Activated CD8-positive, alpha-beta memory T cell treated with anti-CD3 and anti-CD28 coated beads for 1 hour (primary cell): ENCODE measurements at places on chromosomes 5 and 9.

DNA sequence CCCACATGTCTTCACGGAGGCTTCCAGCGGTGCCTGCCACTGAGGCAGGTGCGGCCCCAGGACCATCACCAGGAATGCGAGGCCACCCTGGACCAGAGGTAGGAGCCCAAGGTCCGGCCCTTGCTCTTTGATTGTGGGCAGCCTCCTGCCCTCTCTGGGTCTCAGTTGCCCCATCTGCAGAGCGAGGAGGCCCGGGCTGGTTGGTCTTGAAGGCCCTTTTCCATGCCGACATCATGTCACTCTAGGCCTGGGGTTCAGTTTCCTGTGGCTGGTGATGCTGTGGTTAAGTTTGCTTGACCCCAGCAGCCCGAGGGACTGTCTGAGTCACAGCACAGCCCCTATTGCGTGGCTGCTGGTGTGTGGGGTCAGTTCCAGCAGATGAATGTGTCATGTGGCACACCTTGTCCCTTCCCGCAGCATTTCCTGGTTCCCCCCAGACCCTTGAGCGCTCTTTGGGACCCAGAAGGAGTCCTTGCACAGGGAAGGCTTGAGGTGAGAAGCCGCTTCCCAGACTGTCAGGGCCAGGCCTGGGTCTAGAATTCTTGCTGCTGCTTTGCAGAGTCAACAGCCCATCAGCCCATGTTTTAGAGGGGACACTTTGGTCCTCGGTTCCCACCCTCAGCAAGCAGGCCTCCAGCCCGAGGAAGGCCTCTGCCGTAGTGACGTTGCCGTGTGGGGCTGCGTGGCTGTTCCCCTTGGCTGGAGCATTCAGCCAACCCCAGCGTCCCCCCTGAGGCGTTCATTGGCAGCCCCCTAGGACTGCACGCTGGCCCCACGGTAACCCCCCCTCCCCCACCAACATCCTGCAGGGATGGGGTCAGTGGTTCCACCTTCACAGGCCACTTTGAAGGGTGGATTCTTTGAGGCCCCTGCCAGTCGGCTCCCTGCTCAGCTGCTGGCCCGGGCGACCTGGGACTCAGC, 31.0 kb upstream of the HMCN2 start:
- DNase-seq: no peak

DNA sequence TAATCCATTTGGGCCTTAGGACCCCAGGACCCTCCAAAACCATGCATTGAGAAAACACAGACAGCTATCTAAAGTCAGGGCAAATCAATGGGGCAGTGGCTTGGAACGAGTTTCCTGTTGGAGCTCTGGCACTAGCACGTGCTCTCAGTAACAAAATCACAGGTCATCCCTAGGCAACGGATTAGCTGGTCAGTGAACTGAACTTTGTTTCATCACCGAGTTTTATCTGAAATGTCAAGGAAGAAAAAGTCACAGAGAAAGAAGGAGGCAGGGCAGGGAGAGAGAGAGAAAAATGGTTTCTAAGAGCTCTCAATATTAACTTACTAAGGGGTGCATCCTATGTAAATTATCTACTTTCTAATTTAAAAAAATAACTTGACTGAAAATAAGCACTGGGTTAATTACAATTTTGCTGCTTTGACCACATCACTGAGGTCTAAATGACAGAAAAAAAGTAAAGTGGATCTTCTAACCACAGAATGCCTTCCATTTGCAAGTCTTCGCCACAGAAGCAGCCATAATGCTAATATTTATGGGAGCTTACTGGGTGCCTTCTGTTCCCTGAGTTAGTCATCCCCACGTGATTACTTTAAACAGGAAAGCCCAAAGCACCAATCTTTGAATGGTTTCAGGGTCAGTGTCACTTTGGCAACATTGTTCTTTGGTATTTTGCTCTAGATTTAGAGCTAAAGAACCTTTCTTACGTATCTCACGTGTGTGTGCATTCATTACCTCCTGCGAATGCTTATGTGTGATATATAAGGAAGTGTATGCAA, 503.9 kb downstream of the RASEF start:
- no peak for DNase-seq

DNA sequence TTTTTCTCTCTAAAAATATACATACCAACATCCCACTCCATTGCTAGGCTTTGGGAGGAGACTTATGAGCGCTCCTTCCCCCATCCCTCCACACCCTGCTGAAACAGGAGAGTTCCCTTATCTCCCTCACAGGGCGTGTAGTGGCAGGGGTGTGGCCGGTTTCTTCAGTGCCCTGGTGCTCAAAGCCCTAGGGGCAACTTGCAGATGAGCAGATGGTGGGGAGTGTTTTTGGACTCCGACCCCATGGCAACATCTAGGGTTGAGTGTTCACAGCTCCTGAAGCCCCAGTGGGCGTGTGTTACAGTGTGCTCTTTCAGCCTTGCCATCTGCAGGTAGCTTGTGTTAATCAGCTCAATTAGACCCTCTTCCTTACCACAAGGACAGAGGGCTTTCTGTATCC, 409.5 kb downstream of the MAT2B start:
- DNase-seq: no peak

DNA sequence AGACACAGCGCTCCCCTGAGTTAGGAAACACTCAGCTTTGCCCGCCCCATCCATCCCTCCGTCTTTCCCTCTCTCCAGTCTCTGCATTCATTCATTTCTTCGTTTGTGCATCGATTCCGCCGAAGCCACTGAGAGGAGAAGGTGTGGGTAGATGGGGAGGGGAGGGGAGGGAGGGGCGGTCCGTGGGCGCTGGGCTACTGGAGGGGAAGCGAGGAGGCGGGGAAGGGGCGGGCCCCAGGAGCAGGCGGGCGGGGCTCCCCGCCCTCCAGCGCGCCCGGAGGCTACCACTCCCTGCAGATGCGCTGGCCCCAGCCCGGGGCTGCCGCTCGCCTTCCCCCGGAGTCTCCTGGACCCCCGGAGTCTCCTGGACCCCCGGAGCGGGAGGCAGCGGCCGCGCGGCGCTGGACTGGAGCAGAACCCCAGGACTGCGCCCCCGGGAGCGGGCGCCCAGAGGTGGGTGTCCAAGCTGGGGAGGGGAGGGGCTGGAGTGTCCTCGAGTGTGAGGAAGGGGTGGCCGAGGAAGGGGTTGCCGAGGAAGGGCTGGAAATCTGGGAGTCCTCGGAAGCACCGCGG, 159.5 kb downstream of the C9orf152 start:
- peak; percentile 54 for DNase-seq

GRCh38 chr5:81756016-81756415, 5.1 kb upstream of the SSBP2 start:
- DNase-seq: no peak
